CD8-positive, alpha-beta memory T cell (primary cell): ENCODE measurements at places on chromosomes 2 and 18.

- peak overlapping the region; percentile 19 for H3K27ac ChIP-seq
- H3K36me3 ChIP-seq = no peaks in the 10 kb centered on the region
- peaks cover 83% of the 10 kb centered on the region for H3K4me1 ChIP-seq
- H3K4me3 ChIP-seq = peak overlapping the region; percentile 17
These were observed 55.2 kb downstream of the UNC50 start for GRCh38 chr2:98663511-98664090.

DNA sequence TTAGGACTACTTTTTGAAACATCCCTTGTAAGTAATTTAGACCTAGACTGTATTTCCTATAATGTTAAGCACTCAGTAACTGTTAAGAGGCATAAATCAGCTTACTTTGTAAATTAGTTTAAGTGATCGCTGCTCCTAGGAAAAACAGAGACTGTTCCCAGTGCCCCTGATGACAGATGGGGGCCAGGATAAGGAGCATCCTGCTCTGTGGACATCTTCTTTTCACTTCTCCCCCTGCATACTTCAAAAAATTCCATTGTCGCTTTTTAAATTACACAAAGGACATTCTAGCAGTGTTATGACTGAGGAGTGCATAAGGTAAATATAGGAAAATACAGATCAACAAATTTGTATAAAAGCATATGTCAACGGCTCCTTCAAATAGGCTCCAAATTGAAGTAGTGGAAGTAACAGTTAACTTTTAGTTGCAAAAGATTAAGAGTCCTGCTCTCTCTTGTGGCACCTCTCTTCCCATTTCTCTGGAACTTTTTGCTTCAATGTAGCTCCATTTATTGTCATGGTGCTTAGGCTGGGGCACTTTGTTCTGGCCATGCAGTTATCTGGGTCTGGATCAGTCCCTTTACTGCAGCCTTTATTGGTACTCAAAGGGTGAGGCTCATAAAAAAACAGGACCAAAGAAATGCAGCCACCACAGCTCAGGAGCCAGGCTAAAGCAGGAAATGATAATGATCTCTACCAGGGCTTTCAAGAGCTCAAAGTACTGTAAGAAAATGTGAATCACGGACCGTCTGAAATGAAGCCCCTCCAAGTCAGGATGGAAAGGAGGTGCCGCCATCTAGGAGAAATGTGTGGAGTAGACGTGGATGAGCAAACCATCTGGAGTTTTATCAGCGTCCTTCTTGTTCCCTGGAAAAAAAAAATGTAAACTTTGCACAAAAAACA, 162.1 kb upstream of the ZNF516 start:
- H3K27me3 ChIP-seq = peaks cover 9% of the 10 kb centered on the region
- H3K4me1 ChIP-seq = peaks cover 5% of the 10 kb centered on the region
- no peak overlapping the region for H3K4me3 ChIP-seq
- H3K27ac ChIP-seq = no peak overlapping the region

GRCh38 chr2:159119652-159120257, 151.3 kb downstream of the TANC1 start:
- no peaks in the 10 kb centered on the region for H3K27me3 ChIP-seq
- peaks cover 10% of the 10 kb centered on the region for H3K4me1 ChIP-seq
- H3K27ac ChIP-seq = no peak overlapping the region
- H3K4me3 ChIP-seq = no peak overlapping the region
- H3K36me3 ChIP-seq = no peaks in the 10 kb centered on the region
- no peak for DNase-seq

DNA sequence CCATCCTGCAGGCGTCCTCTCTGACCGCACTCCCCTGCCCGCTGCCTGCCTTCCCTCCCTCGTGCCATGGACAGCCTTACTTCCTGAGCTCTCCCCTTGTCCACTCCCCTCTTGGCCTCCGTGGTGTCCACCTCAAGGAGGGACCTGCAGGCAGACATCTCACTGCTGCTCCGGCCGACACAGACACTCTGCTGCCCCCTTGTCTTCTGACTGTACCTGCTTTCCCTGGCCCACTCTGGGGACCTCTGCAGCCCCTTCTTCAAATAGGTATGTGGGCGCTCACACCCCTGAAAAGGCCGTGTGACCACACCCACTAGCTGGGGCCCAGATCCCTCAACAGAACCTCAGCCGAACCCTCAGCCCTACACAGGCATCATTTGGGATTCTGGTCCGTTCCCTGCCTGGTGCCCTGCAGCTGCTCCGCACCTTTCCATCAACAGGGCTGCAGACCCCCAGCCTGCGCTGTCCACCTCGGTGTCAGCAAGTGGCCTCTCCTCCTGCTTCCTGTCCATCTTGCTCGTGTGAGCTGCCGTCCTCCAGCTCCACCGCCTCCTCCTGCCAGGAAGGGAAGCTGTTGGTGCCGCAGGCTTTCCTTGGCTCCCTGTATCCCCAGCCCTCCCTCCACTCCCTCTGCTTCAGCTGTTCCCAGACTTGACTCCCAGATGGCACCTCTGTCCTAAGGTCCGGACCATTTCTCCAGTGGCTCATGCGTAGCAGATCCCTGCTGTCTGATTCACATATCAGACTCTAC, 94.1 kb downstream of the KLHL29 start:
- H3K36me3 ChIP-seq = no peaks in the 10 kb centered on the region
- H3K27ac ChIP-seq = no peak overlapping the region
- H3K4me1 ChIP-seq = no peaks in the 10 kb centered on the region
- no peaks in the 10 kb centered on the region for H3K27me3 ChIP-seq

DNA sequence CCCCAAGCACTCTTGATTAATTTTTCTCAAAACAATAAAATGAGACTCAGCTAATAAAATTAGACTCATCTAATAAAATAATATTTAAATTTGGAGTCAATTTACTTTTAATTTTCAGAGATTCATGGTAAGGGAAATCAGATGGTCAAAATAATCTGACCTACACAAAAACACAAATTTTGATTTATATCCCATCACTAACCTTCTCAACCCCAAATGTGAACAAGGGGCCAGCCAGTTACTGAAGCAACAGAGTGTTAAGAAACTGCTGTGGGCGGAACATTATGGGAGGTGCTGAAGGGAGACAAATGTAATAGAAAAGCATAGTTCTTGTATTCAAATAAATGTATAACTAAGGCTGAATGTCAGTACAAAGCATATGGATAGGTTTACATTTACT, 28.5 kb upstream of the PPP3R1 start:
- peaks cover 4% of the 10 kb centered on the region for H3K4me1 ChIP-seq
- DNase-seq = no peak
- no peak overlapping the region for H3K4me3 ChIP-seq
- H3K27ac ChIP-seq = no peak overlapping the region
- no peaks in the 10 kb centered on the region for H3K36me3 ChIP-seq

GRCh38 chr2:38602732-38603401, at the start of gene HNRNPLL:
HNRNPLL (minus strand) TSS chr2:38602928; CDS start chr2:38602626, 302 bp downstream.
- no peaks in the 10 kb centered on the region for H3K27me3 ChIP-seq
- peak within 1 kb of the TSS; percentile 82 for H3K27ac ChIP-seq
- DNase-seq = peak; percentile 87
- H3K4me1 ChIP-seq = peaks cover 22% of the 10 kb centered on the region
- H3K4me3 ChIP-seq = peak within 1 kb of the TSS; percentile 93

GRCh38 chr18:58850786-58851469, 13.7 kb upstream of the ZNF532 start:
- peaks cover 10% of the 10 kb centered on the region for H3K27me3 ChIP-seq
- no peak for DNase-seq
- H3K36me3 ChIP-seq = no peaks in the 10 kb centered on the region
- H3K4me1 ChIP-seq = no peaks in the 10 kb centered on the region
- H3K27ac ChIP-seq = no peak overlapping the region

DNA sequence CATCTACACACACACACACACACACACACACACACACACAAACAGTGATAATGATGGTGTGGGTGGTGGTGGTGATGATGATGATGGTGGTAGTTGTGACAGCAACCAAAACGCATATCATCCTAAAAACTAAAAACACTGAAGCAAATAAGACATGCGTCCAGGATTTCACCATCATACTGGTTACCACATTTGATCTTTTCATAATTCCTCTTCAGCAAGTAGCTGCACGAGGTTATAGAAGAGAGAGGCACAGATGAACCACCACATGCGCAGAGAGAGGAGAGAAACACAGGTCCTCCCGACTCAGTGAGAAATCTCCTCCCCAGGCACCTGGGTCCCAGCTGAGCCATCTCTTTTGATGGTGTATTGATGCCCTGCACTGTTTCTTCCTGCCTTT, 393.3 kb downstream of the METTL4 start:
- H3K27me3 ChIP-seq = no peaks in the 10 kb centered on the region
- H3K27ac ChIP-seq = no peak overlapping the region
- no peak for DNase-seq

DNA sequence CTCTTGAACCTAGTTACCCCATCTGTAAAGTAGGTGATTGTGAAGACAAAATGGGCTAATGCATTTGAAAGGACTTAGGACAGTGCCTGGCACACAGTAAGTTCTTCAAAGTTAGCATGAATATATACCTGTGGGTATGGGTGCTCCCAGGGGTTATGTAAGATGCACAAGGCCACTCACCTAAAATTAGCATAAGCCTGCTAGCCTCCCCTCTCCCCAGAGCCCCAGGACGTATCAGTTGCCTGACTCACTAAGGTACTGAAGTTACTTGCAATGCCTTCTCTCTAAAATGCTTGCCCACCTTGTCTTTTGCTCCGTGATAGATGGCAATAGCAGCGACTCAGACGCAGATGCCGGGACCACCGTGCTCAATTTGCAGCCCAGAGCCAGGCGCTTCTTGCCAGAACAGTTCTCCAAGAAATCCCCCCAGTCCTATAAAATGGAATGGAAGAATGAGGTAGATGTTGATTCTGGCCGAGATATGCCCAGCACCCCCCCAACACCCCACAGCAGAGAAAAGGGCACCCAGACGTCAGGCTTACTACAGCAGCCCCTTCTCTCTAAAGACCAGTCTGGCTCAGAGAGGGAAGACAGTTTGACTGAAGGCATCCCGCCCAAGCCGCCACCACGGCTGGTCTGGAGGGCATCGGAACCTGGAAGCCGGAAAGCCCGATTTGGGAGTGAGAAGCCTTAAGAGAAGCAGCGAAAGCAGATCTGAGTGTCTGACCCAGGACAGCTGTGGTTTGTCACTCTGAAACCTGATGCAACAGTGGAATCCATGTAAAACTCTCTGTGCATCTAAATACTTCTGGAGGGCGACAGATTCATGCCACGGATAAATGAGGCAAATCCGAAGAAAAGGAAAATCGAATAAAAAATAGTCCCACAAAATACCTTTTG, 53.8 kb upstream of the TMEM182 start:
- no peaks in the 10 kb centered on the region for H3K27me3 ChIP-seq
- H3K4me3 ChIP-seq = no peak overlapping the region
- H3K36me3 ChIP-seq = no peaks in the 10 kb centered on the region
- no peak for DNase-seq
- no peak overlapping the region for H3K27ac ChIP-seq

GRCh38 chr2:60476206-60476954, 77.1 kb downstream of the BCL11A start:
- no peaks in the 10 kb centered on the region for H3K27me3 ChIP-seq
- no peaks in the 10 kb centered on the region for H3K36me3 ChIP-seq
- no peaks in the 10 kb centered on the region for H3K4me1 ChIP-seq
- H3K27ac ChIP-seq = no peak overlapping the region

- no peak for DNase-seq
- H3K27ac ChIP-seq = no peak overlapping the region
- no peaks in the 10 kb centered on the region for H3K36me3 ChIP-seq
- no peaks in the 10 kb centered on the region for H3K4me1 ChIP-seq
These were observed 50.5 kb downstream of the MTA3 start for GRCh38 chr2:42618972-42619371.

DNA sequence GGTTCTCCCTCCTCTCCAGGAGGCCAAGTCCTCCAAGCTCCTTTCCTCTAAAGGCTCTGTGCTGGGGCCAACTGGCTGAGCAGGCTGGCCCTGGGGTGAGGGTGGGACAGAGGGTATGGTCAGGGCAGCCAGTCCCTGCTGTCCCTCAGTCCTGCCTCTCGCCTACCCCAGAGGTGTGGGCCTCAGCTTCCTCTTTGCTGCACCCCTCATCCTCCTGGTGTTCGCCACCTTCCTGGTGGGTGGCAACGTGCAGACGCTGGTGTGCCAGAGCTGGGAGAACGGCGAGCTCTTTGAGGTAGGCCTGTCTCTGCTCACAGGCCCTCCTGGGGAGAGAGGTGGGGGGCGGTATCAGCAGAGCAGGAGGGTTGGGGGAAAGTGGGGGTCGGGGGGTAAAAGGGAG, 6.8 kb downstream of the PROM2 start:
- H3K27ac ChIP-seq = no peak overlapping the region
- H3K4me1 ChIP-seq = no peaks in the 10 kb centered on the region
- no peaks in the 10 kb centered on the region for H3K27me3 ChIP-seq
- no peaks in the 10 kb centered on the region for H3K36me3 ChIP-seq
- H3K4me3 ChIP-seq = no peak overlapping the region
- DNase-seq = no peak

DNA sequence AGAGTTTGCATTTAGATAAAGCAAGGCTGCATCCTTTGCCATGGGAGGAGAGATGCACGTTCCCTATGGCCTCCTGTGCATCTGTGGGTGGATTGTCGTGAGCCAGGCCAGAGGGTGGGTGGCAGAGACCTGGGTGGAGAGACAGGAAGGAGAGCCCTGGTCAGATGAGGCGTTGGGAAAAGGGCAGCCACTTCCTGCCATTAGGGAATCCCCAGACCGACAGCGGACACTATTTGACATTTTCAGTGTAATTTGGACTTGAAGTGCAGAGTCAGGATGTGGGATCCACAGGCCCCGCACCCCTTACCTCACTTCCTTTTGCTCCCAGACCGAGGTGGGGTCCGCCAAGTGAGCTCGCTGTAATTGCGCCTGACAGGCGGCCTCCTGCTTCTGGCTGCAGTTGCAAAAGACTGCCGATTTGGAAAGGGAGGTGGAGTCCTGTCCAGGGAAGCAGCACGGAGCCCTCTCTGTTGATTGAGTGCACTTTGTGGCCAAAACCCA, 150.0 kb downstream of the DYSF start:
- H3K4me3 ChIP-seq = no peak overlapping the region
- no peak overlapping the region for H3K27ac ChIP-seq
- no peak for DNase-seq
- peaks cover 4% of the 10 kb centered on the region for H3K27me3 ChIP-seq

DNA sequence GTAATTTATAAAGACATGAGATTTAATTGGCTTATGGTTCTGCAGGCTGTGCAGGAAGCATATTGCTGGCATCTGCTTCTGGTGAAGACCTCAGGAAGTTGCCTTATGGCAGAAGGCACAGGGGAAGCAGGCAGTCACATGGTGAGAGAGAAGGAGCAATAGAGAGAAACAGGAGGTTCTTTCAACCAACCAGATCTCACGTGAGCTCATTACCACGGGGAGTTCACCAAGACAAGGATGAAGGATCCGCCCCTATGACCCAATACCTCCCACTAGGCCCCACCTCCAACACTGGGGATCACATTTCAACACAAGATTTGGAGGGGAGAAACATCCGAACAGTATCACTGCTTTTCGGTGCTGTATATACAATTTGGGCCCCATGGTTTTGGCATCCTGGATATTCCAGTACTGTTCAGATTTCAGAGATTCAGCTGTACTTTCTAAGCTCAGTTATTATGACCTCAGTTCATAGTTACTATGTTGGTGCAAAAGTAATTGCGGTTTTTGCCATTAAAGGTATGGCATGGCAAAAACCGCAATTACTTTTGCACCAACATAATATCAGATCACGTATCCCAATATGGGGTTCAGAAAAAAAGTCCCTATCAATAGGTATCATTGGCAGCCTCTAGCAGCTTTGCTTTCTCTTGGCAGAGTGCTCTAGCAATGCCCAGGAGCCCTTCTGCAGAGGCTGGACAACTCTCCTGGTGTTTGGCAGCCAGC, 189.6 kb upstream of the SIX3 start:
- H3K4me3 ChIP-seq = no peak overlapping the region
- H3K27me3 ChIP-seq = no peaks in the 10 kb centered on the region
- no peaks in the 10 kb centered on the region for H3K4me1 ChIP-seq
- H3K27ac ChIP-seq = no peak overlapping the region
